Stimulated activated CD8-positive, alpha-beta memory T cell treated with anti-CD3 and anti-CD28 coated beads, Interleukin-15, amount 100 ng/mL, for 48 hours (primary cell): ENCODE measurements at places on chromosomes 11 and 22.

- peak; percentile 55 for DNase-seq
Measured at GRCh38 chr11:66543263-66544107, 2.4 kb downstream of the ZDHHC24 start.

GRCh38 chr11:75474878-75475766, 42.1 kb upstream of the KLHL35 start:
- peak; percentile 43 for DNase-seq

DNA sequence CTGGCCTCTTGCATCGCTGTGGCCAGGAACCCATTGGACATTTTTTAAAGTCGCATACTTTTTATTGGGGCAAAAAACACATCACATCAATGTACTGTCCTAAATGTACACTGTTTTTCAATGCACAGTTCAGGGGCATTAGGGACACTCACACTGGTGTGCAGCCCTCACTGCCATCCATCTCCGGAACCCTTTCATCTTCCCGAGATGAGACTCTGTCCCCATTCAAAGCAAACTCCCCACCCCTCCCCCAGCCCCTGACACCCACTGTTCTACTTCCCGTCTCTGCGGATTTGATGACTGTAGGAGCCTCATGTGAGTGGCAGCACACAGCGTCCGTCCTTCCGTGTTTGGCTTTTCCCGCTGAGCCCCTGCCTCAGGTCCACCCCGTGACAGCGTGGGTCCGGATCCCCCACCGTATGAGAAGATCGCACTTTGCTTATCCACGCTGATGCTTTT, 41.8 kb upstream of the TH start:
- DNase-seq: peak; percentile 33

DNA sequence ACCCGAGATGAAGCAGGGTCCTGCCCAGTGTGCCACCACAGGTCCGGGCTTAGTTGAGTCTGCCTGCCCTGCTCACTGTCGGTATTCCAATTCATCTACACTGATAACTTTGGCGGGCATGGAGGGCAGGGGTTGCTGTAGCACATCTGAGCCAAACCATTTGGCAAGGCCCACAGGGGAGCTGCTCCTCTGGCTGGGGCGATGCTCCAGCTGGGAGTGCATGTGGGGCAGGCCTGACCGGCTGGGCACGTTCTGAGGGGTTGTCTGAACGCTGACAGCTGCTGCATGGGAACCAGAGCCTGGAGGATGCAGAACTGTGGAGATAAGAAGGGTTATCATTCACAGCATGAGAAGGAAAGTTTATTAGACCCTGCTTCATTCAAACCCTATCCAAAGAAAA, 40.4 kb downstream of the DRG1 start:
- DNase-seq: no peak

GRCh38 chr11:115518983-115519628, 14.9 kb upstream of the CADM1 start:
- DNase-seq: no peak

DNA sequence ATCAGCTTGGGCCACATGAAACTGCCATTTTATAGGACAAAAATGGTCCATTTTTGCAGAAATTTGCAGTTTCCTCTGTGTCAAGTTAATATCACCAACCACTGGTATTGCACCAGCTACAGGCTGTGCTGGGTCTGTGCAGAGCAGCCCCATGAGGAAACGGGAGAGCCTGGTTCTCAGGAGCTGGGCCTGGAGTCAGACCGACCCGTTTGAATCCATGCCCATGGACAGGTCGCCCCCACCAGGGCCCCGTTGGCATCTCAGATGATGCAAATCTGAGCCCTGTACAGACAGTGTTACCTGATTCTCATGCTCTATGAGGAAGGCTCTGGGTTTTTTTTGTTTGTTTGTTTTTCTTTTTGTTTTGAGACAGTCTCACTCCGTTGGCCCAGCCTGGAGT, 9.8 kb upstream of the SEC14L6 start:
- no peak for DNase-seq

DNA sequence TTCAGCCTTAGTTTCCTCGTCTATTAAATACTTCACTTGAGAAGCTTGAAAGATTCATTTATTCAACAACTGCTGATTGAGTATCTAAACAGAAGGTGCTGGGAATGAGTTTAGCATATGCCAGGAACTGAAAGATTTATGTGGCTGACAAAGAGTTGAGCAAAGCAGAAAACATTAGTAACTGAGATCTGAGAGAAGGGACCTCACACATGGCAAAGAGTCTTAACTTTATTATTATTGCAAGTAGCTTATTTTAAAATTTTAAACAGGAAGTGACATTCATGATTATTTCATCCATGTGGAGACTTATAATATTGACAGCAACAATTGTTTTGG, 133.6 kb downstream of the CASP12 start:
- no peak for DNase-seq

GRCh38 chr11:75403037-75403436, 3.7 kb downstream of the RPS3 start:
- no peak for DNase-seq

GRCh38 chr11:88538098-88538497, 200.6 kb upstream of the CTSC start:
- DNase-seq: no peak

DNA sequence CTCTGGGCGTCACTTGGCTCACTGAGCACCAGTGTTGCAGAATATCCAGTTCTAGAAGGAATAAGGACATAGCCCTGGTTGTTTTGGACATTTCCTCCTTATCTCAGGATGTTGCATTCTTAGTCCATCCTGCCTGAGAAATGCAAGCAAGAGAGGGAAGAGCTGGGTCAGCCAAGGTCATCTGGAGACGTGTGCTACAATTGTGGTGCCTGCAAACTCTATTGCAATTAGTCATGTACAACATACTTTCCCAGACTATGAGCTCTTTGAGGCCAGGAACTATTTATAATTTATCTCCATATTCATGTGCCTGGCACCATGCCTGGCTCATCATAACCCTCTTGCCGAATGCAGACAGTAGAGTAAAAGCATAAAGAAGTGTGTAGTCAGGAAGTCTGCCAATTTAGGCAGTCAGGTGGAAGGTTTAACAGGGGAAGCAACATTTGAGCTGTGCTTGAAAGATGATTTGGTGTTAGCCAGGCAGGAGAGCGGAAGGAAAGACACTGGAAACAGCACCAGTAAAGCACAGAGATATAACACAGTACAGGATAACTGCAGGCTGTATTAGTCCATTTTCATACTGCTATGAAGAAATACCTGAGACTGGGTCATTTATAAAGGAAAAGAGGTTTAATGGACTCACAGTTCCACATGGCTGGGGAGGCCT, 129.4 kb upstream of the PAX6 start:
- no peak for DNase-seq
